DMS 273 treated with DMSO at 0.1 percent for 48 hours (cell line): ENCODE measurements at places on chromosomes 7 and 10.
A peak's percentile ranks its signal among the peaks of the same experiment; 100 is the strongest.

DNA sequence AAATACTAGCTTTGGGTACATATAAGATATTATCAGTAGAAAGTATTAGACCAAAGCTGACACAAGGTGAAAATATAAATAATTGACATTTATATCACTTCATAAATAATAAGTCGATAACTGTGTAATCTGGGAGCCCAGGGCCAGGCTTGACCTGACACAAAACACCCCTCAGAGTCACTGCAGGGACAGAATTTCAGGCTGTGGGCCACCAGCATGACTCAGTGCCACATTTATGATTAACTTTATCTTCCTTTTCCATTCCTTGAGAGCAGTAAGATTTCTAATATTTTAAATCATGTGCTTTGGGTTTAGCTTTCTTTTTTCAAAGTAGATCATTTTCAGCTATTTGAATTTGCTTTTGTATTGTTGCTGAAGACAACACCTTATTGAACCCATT lies 102.9 kb upstream of the NFE2L3 start:
- no peak for DNase-seq

GRCh38 chr10:77180794-77181193 lies 456.8 kb downstream of the KCNMA1 start:
- DNase-seq, result no peak

- DNase-seq, result no peak
Measured at GRCh38 chr7:82289152-82289535, 154.4 kb downstream of the CACNA2D1 start.

DNA sequence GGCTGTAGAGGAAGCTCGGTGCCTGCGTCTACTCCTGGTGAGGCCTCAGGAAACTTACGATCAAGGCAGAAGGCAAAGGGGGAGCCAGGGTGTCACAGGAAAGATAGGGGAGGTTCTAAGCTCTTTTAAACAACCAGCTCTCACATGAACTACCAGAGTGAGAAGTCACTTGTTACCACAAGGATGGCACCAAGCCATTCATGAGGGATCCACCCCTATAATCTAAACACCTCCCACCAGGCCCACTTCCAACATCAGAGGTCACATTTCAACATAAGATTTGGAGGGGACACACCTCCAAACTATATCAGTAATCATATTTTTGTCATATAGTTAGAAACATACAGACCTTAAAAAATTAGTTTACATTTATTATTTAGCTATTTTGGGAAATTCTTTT lies 9.4 kb downstream of the NOC3L start:
- no peak for DNase-seq

- no peak for DNase-seq
Measured at GRCh38 chr10:49152663-49153062, 18.8 kb upstream of the FAM170B start.

- DNase-seq, result no peak
Measured at GRCh38 chr7:30682212-30683083, at the start of gene CRHR2. CRHR2 (minus strand) TSS chr7:30682456; CDS start chr7:30682280, 176 bp downstream.

GRCh38 chr7:13420726-13421125 lies 568.7 kb downstream of the ETV1 start:
- no peak for DNase-seq

DNA sequence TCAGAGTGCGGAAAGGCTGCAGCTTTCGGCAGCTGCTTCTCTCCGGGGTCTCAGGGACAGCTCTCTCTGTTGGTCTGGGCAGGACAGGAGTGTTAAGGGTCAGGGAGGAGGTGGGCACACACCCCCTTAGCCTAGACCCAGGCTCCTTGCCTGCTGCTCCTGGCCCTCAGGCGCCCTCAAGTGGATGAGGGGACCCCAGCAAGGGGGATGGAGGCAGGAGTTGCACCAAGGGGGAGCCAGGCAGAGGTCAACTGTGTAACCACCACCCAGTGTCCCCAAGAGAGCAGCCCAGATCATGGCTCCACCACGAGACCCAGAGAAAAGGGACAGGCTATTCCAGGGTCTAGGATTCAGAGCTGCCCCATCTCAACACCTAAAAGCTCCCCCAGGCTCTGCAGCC lies 26.9 kb downstream of the SPOCK2 start:
- no peak for DNase-seq

DNA sequence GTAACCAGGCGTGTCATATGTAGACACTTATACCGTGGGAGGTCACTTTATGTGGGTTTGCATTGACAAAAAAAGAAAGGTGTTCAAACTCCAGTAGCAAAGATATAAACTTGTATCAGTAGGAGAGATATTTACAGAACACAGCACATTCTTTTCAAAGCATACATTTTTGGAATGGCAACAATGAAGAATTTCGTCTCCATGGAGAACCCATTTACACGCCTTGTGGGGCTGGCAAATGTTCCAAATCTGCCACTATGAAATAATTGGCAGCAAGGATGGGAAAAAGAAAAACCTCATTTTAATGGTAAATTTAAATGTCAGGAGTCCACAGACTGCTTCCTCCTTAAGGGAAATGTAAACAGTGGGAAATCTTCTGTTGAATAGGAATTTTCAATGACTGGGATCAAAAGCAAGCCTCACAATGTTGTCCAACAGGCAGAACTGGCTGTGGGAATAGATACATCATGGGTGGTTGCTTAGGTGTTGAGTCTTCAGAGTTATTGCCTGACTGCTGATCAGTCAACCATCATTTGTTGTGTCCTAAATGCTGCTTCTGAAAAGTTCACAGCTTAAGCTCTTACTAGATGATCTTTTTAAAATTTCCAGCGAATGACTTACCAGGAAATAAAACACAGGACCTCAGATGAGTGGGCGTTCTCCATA lies 256.6 kb upstream of the SEMA3C start:
- DNase-seq, result no peak

- no peak for DNase-seq
Measured at GRCh38 chr10:115947104-115947503, 325.9 kb downstream of the GFRA1 start.

GRCh38 chr7:94080551-94080950 lies 76.4 kb upstream of the BET1 start:
- DNase-seq, result no peak

GRCh38 chr7:143374561-143374960 lies 6.6 kb upstream of the ZYX start:
- DNase-seq, result no peak

GRCh38 chr10:22222236-22223190 lies 4.7 kb upstream of the EBLN1 start:
- no peak for DNase-seq

DNA sequence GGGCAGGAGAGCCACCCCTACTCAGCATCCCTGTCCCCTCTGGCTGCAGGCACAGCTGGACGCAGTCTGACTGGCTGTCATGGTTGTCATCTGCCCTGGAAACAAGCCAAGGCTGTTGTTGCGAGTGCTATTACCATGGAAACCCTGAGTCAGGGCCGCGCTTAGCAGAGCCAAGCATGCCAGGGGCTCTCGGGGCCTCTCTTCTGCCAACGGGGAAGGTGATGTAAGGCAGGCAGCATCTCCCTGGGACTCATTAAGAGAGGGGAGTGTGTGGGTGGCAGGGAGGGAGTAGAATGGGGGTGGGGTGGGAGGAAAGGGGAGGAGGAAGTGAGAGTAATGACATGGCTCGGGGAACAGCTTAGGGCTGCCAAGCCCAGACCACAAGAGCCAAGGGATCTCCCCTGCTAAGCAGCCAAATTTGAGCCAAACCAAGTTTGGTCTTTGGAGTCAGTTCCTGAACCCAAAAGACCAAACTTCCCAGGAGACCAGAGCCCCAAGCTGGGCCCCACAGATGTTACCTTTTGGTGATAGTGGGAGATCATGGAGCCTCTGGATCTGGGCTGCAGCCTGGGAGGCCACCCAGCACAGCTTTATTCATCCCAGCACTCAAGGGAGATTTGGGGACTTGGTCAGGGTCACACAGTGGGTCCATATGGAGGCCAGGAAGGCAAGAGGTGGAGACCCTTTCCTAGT lies 67.6 kb downstream of the TMEM130 start:
- DNase-seq, result peak; percentile 65

DNA sequence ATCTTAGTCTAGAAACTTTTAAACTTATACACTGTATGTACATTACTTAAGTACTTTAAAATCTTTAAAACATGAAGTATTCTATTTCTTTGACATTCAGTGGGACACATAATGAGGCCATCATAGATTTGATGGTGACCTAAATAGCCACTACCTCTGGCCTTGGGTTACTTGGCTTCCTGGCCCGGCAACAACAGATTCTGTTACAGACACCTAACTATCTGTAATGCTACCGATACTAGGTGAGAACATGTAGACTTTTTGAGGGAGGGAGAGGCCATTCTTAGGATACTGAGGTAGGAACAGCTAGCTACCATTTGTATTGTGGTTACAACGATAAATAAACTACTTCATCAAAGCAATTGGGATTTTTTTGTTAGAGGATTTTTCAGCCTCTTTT lies 154.7 kb upstream of the KAT6B start:
- DNase-seq, result no peak

DNA sequence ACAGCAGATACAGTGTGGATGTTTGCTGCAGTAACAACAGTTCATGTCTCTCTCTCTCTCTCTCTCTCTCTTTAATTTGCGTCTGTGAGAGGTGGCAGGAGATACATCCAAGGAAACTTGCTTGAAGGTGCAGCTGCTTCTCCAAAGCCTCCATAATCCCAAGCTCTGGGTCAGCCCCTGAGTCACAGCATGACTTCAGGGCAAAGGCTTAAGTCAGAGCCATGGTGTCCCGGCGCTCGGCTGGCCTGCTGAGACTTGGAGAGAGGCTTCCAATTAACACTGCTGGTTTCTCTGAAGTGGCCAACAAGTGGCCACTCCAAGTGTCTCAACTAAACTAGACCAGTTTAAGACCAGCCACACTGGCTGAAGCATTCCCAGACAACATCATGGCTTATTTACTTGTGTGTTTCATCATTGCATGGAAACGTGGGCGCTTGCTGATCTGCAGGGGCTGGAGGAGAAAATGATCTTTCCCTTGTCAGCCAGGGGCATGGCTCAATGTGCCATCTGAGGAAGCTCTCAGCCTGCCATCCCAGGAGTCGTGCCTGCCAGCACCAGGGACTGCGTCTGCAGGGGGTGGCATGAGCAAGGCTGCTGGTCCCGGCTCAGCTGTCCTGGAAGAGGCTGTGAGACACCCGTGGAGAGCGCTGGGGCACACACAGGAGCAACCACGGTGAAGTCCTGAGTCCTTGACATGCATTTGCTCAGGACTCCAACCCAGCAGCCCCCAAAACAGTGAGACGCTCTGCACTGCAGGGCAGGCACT lies 254.2 kb downstream of the COBL start:
- DNase-seq, result no peak

DNA sequence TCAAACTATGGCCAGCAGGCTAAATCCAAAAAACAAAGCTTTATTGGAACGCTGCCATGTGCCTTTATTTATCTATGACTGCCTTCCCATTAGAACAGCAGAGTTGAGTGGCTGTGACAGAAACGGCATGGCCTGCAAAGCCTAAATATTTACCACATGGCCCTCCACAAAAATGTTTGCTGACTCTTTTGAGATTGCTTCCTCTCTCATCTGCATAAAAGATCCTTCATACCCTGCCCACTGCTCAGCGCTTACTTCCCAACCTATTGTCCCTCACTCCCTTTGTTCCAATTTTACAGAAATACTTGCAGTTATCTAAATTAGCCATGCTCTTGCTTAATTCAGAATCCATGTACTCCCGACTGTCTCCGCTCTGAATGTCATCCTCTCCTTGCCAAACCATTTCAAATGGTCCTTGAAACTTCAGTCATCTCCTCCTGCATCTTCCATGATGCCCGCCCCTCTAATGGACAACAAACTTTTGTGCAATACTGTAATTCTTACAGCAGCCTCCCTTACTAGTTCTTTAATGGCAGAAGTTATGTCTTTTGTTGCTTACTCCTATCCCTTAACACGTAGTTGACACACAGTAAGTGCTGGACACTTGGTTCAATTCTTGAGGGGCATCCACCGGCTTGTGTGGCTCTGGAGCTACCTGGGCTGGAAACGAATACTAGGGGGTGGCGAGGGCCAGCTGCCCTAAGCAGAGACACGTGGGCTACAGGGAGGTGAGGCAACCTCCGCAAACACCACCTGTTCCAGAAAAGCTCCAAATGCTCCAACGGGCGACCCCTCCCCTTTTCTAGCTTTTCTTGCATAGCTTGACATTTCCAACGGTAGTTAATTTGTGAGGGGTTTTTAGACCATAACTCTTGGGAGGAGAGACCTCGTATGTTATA lies 832 bp downstream of the XRCC2 start:
- DNase-seq, result peak; percentile 47
